ENCODE measurements at places on chromosomes 7 and 10.

DNA sequence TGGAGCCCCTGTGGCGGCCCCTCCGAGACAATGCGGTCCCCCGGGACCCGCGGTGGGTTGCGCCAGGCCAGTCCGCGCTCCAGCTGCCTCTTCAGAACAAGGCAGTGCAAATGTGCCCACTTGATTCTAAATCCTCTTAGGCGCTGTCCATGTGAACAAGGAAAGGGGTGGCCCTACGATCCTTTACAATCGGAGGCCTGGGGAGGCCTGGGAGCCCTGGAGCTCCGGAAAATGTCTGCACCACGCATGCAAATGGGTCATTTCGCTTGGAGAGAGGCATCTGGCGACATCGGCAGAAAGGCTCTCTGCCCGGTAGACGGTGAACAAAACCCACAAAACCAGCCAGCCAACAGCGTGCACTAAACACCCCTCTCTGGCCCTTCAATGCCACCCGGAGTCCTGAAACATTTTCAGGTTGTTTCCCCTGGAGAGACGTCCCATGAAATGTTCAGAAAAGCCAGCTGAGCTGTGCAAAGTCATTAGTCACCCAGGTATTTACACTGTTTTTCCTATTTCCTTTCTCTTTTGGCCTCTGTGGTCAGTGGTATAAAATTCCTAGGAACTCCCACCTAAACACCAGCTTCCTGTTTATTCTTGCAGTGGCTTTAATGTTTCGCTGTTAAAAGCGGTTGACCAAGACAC lies 102.8 kb upstream of the ZNF438 start:
- no peak for DNase-seq

DNA sequence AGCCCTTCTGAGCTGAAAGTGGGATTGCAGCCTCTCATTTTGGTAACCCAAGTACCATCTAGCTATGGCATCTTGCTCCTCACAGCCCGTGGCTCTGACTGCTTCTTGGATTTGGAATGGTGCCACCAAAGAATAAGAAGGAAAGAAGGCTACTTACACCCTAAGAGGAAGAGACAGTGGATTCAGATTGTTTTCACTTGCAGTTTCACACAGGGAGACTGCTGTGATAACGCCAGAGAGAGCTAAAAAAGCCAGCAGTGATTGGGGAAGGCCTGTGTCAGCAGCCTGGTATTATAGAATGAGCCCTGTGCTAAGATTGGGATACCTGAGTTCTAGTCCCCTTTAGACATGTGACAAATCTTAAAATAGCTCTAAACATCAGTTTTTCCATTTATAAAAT lies 3.6 kb upstream of the LRRC4 start:
- no peak for DNase-seq

DNA sequence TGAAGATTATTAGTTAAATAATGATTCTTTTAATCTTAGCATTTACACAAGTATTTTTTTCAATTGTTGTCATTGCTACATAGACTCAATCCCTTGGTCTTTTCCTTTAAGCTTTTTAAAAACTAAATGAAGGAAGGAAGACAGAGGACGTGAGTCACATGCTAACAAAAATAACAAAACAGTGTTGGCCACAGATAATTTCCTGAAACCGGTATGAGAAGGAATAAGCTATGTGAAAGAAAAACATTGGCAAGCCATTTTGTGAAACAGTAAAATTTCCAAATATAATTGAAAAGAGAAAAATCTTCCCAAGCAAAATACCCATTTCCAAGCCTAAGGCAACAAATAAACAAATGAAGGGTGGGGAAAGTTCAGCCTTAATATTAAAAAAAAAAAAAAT lies 223.0 kb downstream of the AHR start:
- no peak for DNase-seq

DNA sequence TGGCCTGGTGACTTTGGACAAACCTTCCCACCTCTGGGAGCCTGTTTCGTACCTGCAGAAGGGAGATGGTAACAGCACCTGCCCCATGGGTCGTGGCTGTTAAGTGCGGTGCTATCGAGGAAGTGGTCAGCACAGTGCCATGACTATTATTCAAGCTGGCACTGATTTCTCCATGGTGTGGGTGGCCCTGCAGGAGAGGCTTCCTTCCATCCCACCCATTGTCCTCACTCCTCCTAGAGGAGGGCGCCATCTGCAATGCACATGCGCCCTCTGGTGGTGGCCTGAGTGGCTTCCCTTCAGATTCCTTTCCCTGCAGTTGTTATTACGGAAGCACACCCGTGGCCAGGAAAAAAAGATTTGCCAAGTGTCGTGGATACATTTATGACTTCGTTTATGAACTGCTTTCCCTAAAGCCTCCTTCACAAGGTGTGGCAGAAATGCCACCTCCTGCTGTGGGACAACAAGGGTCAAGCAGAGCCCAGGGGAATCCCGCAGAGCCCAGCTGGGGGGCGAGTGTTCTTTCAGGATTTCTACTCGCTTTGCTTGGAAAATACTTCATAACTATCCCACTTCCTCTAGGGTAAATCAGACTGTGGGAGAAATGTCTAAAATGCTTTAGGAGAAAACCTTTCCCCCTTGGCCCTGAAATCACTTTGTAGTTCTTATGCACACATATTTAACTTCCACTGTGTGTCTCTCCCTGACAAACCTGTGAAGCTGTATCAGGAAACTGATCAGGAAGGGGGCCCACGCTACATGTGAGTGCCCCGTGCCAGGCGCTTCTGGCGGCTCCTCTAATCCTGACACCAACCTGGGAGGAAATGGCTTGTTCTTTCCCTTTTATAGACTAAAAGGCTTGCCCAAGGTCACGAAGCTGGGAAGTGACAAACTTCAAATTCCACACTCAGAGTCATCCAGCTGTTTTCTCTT lies 98.0 kb upstream of the ANLN start:
- DNase-seq, result peak; percentile 66

DNA sequence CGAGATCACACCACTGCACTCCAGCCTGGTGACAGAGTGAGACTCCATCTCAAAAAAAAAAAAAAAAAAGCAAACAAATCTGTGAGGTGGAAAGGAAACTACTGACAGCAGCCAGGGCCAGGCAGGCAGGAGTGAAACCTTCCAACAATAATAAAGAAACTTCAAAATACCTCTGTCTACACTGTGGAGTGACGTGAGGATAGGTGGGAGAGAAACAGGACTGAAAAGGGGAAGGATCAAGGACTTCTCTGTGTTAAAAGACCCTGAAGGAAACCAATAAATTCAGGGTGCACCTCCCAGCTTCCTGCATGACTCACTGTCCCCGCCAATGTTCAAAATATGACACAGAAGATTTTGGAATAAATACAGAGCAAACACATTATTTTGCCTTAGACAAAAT lies 82.9 kb downstream of the KIAA1549 start:
- DNase-seq, result peak; percentile 10

GRCh38 chr10:78292250-78292981 lies 258.8 kb downstream of the RPS24 start:
- no peak for DNase-seq

DNA sequence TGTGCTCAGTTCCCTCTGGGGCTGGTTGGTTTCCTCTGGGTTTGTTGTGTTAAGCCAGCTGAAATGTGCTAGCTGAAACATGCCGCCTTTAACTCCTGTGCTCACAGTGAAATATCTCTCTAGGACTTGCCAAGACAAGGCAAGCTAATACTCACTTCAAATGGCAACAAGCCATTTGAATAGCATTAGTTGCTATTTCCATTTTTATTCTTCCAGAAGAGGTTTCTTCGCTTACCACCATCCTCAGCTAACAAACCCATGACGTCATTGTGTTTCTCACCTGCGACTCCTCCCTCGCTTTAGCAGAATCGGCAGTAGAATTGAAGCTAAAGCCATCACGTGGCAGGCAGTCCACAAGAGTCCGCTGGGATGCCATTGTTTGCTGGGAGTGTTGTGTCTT lies 61.3 kb downstream of the ZNF22 start:
- no peak for DNase-seq

DNA sequence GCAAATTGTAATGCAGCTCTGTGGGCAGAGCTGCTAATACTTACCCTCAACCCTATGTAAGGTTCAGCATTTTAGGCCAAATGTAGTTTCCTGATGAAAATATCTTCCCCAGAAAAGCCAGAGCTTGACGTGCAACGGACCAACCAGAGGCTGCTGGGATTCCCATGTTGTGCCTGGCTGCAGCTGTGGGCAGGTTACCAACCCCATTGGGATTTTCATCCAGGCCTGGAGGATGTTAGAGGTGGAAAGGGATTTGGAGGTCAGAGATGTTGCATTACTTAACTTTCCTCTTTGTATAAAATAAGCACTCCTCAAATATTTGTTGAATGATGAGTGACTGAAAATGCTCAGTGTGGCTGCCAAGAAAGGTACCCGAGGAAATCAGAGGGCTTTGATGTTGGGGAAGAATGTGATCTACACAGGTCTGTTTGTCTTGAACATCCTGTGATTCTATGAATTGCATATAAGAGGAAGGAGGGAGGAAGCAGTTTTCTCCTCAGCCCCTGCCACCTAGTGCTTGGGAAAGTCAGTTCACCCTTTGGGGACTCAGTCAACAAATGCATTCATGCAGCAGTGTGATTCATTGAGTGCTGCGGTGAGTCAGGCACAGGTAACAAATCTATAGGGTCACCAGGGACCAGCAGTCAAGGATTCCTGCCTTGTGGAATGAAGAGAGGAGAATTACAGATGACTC lies 487.2 kb downstream of the RPS24 start:
- no peak for DNase-seq

GRCh38 chr7:88315522-88315921 lies 8.8 kb upstream of the STEAP4 start:
- no peak for DNase-seq

DNA sequence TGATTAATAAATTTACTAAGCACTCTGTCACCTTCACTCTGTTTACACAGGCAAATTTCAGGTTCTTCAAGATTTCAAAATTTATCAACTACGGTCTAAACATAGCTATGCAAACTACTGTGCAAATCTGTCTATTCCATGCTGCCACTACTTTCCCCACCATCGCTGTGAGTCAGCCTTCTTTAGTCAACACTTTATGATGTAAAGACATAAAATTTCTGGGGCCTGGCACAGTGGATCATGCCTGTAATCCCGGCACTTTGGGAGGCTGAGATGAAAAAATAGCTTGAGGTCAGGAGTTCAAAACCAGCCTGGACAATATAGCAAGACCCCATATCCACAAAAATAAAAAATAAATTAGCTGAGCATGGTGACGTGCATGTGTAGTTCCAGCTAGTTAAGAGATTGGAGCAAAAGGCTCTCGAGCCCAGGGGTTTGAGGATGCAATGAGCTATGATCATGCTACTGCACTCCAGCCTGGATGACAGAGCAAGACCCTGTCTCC lies 42.6 kb downstream of the CNOT4 start:
- DNase-seq, result no peak

DNA sequence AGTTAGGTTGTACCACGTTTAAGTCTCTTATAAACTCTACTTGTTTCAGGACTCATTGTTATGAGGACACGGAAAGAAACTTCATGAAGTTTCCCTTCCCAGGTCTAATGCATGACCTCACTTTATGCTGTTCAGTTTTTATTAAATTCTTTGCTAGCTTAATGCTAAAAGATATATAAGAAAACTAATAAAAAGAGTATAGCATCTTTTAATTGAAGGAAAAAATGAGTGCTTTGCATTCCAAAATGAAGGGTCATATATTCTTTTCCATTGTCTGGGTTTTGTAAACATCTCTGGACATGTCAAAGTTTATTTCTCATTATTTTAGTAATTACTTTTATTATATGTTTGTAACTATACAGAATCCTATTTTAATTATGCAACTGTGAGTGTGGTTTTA lies 255.8 kb downstream of the CREB5 start:
- no peak for DNase-seq

DNA sequence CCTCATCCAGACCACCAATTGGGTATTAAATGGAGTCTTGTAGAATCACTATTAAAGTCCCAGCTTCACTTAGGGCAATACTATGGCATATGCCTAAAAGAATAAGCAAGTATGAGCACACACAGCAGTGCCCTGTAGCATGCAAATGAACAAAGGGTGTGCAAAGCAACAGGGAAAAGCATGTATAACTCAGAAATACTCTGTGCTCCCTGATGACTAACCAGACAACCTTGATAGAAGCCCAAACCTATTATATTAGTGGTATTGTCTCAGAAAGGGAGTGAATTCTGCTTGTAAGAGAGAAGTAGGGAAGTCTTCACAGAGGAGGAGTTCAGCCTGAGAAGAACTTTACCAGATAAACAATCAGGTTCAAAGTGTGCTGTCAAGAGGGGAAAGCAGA lies 131.2 kb downstream of the DGKI start:
- no peak for DNase-seq

DNA sequence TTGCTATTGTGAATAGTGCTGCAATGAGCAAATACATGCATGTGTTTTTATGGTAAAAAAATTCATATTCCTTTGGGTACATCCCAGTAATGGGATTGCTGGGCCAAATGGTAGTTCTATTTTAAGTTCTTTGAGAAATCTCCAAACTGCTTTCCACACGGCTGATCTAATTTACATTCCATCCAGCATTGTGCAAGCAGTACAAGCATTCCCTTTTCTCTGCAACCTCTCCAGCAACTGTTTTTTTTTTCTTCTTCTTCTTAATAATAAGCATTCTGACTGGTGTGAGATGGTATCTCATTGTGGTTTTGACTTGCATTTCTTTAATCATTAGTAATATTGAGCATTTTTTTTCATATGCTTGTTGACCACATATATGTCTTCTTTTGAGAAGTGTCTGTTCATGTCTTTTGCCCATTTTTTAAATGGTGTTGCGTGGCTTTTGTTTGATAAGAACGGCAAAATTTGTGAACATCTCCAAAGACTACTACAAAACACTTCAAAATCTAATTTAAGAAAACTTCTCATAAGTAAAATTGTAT lies 136.1 kb upstream of the MYO3A start:
- DNase-seq, result no peak

DNA sequence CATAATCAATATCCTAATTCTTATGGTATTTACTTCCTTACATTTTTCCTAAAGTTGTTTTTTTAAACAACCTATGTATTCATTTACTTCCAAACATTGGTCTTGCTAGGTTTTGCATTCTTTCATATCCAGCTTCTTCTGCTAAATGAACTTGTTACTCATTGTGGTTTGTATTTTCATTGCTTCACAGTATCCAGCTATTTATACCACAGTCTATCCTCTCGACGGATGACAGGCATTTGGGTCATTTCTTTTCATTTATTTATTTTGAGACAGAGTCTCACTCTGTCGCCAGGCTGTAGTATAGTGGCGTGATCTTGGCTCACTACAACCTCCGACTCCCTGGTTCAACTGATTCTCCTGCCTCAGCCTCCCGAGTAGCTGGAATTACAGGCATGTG lies 66.8 kb downstream of the CCDC6 start:
- DNase-seq, result no peak

- no peak for DNase-seq
Measured at GRCh38 chr10:129045599-129045998, 421.4 kb upstream of the MGMT start.

GRCh38 chr10:102931643-102932042 lies 13.5 kb downstream of the CNNM2 start:
- DNase-seq, result no peak

DNA sequence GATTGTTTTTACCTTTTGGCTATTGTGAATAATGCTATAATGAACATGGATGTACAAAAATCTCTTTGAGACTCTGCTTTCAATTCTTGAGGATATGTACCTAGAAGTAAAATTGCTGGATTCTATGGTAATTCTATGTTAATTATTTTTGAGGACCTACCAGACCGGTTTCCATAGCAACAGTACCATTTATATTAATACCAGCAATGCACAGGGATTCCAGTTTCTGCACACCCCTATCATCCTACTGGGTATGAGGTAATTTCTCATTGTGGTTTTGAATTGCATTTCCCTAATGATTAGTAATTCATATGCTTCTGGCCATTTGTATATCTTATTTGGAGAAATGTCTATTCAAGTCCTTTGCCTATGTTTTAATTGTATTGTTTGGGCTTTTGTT lies 9.9 kb upstream of the PPP1R9A start:
- no peak for DNase-seq

Measured in activated CD4-positive, alpha-beta T cell treated with anti-CD3 and anti-CD28 coated beads, Interleukin-2, amount 50 U/mL, for 4 hours (primary cell).